Neural crest cell (in vitro differentiated cells): ENCODE measurements at places on chromosomes 6 and 20. TPM values are rescaled to one million over a fixed set of nuclear protein-coding genes. Genes with fewer than 3 reads are reported as not detected.

- no peak for DNase-seq
Measured at GRCh38 chr6:10071631-10072220, 343.1 kb downstream of the TFAP2A start.

- no peak for DNase-seq
Measured at GRCh38 chr20:59411589-59411988, 111.2 kb downstream of the EDN3 start.

TCF15 gene
- total RNA-seq: 0.32 and 0.61 TPM in 2 replicates

IRF4 gene
- total RNA-seq: 0.30 TPM in 1 of 2 replicates, not detected in the other
